ENCODE measurements at places on chromosomes 3 and 15. TPM values are rescaled to one million over a fixed set of nuclear protein-coding genes. Genes with fewer than 3 reads are reported as not detected.

GRCh38 chr3:14505803-14506500 lies 34.2 kb downstream of the GRIP2 start:
- no peak overlapping the region for H3K4me3 ChIP-seq
- H3K36me3 ChIP-seq, result no peaks in the 10 kb centered on the region
- no peaks in the 10 kb centered on the region for H3K27me3 ChIP-seq
- H3K4me1 ChIP-seq, result no peaks in the 10 kb centered on the region

Gene SNTN
- 0.30 TPM for total RNA-seq

- H3K4me3 ChIP-seq, result no peak overlapping the region
- no peaks in the 10 kb centered on the region for H3K27me3 ChIP-seq
- H3K36me3 ChIP-seq, result no peaks in the 10 kb centered on the region
- no peak overlapping the region for H3K27ac ChIP-seq
- peaks cover 11% of the 10 kb centered on the region for H3K4me1 ChIP-seq
- DNase-seq, result no peak
These were observed 29.1 kb upstream of the SRP14 start for GRCh38 chr15:40067921-40068624.

Gene SLC28A2
- total RNA-seq, result not detected

DNA sequence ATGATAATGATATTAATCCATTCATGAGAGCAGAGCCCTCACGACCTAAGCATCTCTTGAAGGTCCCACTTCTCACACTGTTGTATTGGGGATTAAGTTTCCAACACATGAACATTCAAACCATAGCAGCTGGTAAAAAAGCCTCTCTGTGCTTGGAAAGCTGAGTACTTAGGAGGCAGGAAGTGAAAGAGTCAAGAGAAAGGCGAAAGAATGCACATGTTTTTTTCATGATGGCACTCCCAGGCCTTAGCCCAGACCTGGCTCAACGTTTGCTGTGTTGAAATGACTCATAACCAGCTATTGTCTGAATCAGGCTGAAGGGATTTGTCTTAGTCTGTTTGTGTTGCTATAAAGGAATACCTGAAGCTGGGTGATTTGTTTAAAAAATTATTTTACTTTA lies 84.4 kb upstream of the RGMA start:
- no peak overlapping the region for H3K4me3 ChIP-seq
- H3K27me3 ChIP-seq, result no peaks in the 10 kb centered on the region
- no peaks in the 10 kb centered on the region for H3K4me1 ChIP-seq

Data from uterus (tissue), 4 donors.